Stimulated activated CD8-positive, alpha-beta memory T cell treated with anti-CD3 and anti-CD28 coated beads, Interleukin-7, amount 100 ng/mL, for 48 hours (primary cell): ENCODE measurements at places on chromosomes 11 and 22.

DNA sequence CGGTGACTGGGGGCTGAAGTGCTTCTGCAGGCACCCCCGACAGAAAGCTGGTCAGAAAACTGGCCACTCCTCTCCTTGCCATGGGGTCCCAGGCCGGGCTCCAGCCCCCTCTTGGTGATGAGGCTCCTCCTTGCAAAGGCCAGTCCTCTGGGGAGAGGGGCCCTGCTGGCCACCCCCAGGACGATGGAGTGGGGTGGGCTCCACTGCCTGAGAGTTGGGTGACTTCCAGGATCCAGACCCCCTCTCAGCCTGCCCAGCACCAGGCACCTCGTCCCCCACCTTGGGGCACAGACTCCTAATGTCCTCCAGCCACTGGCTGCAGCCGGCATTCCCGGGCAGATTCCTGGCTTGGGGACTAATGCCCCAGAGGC is 441 bp upstream of the RPS6KA4 start:
- DNase-seq = no peak

- DNase-seq = no peak
These were observed 578.0 kb upstream of the CADM1 start for GRCh38 chr11:116082256-116082655.

DNA sequence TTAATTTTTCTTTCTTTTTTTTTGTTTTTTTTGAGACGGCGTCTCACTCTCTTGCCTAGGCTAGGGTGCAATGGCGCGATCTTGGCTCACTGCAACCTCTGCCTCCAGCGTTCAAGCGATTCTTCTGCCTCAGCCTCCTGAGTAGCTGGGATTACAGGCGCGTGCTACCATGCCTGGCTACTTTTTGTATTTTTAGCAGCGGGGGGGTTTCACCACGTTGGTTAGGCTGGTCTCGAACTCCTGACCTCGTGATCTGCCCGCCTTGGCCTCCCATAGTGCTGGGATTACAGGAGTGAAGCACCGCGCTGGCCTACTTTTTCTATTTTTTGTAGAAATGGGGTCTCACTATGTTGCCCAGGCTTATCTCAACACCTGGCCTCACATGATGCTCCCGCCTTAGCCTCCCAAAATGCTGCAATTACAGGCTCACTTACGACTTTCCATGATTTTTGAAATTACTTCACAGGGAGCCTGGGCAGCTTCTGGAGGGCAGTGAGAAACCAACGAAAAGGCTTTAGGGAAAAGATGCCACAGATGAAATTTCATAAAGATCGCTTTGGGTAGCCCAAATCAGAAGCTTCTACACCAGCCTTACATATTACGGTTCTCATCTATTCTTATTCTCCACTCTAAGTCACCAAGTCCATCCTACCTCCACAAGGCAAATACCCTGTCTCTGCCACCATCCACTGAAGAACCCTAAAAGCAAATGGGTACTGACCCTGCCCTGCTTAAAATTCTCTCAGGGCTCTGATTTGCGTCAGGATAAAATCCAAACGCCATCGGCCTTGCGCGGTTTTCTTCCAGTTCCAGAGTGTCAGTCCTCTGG is 866 bp upstream of the RRM1 start:
- DNase-seq = no peak

DNA sequence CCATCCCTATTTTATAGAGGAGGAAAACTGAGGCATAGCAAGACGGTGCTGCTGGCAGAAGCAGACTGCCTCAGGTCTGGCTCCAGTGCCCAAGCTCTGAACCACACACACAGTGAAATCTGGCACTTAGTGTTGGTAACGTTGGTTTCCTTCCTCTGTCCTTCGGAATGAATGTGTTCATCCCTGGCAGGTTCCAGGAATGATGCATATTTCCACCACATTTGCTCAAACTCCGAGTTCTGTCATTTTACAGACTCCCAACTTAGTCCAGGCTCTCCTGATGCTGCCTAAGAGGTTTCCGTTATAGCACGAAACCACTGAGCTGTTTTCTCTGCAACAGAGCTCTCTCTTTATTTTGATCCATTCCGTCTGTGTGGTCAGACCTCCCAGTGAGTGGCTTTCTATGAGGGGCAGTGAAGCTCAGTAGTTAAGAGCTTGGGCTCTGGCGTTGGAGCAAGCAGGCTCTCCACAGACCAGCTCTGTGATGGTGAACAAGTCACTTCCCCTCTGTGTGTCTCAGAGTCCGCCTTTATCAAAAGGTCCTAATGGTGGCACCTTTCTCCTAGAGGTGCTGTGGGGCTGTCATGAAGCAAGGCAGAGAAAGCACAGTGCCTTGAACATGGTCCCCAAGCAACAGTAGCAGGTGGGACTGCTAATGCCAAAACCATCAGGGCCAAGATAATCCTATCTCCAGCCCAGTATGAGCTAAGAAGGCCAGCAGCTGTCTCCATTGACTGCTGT is 200.3 kb downstream of the MYO18B start:
- no peak for DNase-seq

GRCh38 chr11:72812967-72813739 is 1.1 kb upstream of the ATG16L2 start:
- DNase-seq = peak; percentile 87

DNA sequence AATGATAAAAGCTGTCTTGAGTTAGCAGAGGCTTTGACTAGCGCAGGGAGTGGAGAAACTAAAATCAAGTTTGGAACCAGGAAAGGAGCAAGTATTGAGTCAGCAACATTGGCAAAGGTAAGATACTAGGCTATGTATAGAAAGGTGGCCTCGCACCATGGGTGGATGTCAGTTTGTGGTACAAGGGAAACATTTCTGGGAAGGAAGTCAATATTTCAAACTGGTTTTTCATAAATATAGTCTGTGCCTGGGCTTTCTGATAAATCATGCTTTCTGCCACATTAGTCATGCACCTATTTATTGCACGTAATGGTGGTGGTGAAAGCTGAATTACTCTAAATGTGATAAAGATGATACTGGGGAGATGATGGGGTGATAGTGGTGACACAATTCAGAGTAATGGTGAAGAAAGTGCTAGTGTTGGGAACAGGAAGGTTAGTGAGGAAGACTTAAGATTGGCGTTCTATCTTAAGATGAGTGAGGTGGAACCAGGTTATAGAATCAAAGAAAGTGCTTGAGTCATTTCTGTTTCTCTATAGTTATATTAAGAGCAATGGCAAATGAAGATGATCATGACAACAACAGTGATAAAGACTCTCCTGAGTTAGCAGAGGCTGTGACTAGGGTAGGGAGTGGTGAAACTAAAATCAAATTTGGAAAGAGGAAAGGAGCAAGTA is 729.0 kb downstream of the FAM181B start:
- DNase-seq = no peak

- DNase-seq = no peak
These were observed 32.8 kb upstream of the SLC22A12 start for GRCh38 chr11:64558065-64558745.

DNA sequence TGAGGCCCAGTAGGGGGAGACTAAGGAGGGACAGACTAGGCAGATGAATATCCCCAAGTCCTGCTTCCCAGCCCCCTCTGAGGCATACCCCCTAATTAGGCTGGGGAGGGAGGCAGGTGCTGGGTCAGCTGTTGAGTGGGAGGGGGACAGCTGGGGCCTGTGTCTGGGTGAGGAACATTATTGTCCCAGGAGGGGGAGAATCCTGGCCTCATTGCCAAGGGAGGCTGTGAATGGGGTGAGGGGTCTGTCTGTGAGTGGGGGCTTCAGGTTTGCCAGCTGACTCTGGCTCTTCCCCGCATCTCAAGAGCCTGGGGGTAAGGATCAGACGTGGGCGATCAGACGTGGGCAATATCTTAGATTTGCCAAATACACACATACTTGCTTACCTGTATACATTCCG is 2.1 kb downstream of the INPPL1 start:
- DNase-seq = no peak

- no peak for DNase-seq
These were observed 20.9 kb downstream of the TCP11L1 start for GRCh38 chr11:33060271-33060670.

DNA sequence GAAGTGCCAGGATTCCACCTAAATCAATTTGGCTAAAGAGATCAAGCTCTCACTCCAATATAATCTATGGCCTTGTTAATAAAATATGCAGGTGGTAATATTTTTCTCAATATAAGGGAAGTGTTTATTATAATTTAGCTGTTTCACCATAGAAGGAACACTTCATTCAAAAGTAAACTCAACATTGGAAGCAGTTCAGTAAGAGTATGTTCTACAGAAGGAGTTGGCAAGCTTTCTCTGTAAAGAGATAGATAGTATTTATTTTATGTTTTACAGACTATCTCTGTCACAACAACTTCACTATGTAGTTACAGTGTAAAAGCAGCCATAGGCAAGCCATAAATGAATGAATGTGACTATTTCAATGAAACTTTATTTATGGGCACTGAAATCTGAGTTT is 313.6 kb upstream of the ANO3 start:
- DNase-seq = no peak

- peak; percentile 27 for DNase-seq
These were observed 26.7 kb downstream of the FLI1 start for GRCh38 chr11:128720522-128720985.

DNA sequence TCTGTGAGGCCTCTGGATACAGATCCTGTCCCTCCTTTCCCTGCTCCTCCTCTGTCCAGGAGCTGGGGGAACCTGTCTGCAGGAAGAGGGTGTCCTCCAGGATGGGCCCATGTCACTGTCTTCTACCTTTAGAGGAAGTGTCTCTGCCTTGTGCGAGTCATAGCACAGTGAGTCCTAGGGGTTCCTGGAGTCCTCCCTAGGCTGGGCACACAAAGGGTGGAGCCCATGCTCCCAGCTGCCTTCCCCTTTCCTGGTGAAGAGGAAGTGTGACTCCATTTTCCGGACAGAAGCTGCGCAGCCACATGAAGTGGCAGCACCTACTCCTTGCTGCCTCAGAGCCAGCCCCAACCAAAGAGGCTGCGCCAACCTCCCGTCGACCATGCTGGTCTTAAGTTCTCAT is 112.2 kb downstream of the CTTN start:
- no peak for DNase-seq

DNA sequence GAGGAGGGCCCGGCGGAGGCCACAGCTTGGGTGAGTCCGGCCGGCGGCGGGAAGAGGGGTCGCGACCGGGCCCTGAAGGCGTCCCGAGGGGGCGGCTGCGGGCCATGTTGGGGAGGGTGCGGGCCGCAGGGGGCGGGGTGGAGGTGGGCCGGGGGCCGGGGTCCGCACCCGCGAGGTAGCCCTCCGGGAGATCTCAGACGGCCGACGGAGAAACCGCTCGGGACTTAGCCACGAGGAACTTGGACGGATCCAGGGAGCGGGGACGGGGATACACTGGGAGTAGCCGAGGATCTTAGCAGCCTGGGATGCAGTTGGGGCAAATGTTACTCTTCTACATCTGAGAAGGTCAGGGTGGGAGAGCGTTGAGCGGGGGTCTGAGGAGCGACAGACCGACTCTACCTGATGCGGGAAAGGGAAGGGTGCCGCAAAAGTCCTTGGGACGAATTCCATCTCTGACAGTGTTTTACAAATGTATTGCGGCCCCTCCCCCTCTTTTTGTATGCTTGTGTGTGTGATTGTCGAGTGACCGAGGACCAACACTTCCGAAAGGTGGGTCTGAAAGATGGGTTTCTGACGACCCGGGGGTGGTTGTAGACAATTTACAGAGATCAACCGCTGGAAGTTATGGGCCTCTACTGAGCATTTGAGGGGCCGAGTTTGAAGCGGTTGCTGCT is 658 bp downstream of the STIP1 start:
- DNase-seq = peak; percentile 57

GRCh38 chr11:2393111-2393868 is 7.3 kb upstream of the TSSC4 start:
- no peak for DNase-seq

DNA sequence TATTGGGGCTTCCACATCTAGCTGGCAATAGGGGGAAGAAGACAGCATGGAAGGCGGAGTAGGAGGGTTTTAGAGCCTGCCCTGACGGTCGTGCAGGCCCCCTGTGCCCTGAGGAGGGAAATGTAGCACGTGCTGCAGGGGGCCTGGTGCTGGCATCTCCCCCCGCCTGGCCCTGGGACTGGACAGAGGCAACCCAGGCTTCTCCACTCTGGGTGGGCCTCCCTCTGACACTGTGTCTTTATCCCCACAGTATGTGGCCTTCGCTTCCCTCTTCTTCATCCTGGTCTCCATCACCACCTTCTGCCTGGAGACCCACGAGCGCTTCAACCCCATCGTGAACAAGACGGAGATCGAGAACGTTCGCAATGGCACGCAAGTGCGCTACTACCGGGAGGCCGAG is 36.8 kb downstream of the KCNC1 start:
- DNase-seq = no peak

GRCh38 chr22:49373289-49373666 is 454.4 kb downstream of the BRD1 start:
- no peak for DNase-seq

DNA sequence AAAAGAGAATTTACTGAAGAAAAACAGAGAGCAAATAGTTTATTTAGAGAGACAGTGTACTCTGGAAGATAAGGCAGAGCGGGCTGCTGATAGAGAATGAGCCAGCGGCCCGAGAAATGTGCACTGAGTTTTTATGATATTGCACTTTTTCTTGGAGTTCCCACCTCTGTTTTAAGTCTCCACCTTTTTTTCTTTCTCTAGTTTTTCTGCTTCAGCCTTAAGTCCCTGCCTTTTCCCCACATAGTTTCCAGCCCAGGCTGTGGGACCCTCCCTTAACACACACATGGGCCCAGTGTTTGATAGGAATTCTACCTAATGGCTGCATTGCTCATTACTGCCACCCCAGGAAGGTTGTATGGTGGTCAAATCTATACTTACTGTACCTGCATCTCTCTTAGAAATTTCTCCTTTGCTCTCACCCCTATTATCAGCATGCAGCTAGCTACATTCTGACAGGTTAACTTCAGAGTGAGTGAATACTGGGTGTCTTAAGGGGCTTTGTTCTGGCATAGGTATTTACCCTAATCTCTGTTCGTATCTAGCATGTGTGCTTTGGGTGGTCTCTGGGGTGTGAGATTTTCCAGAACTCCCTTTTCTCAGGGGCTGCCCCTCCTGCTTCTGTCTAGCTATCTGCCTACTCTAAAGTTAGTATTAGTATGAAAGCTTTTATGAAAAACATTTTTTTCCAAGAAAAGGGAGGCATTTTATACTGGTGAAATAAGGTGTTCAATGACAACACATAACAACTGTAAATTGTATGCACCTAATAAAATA is 127.3 kb upstream of the TOP3B start:
- DNase-seq = no peak

GRCh38 chr11:65861533-65862183 is 1.4 kb downstream of the MUS81 start:
- no peak for DNase-seq

- DNase-seq = no peak
These were observed 55.5 kb downstream of the DGCR2 start for GRCh38 chr22:19066531-19067271.
